Activated naive CD4-positive, alpha-beta T cell treated with Interleukin-2 at 50 U/mL for 16 hours (primary cell): ENCODE measurements at places on chromosomes 2 and 18.

GRCh38 chr2:28287256-28287915, 105.3 kb upstream of the FOSL2 start:
- no peak for DNase-seq

- DNase-seq: no peak
Measured at GRCh38 chr2:231117922-231118613, 6.8 kb downstream of the HTR2B start.

GRCh38 chr2:201127570-201127969, 11.6 kb downstream of the CFLAR start:
- DNase-seq: peak; percentile 67

GRCh38 chr2:234512884-234513669, 16.2 kb upstream of the ARL4C start:
- DNase-seq: no peak

DNA sequence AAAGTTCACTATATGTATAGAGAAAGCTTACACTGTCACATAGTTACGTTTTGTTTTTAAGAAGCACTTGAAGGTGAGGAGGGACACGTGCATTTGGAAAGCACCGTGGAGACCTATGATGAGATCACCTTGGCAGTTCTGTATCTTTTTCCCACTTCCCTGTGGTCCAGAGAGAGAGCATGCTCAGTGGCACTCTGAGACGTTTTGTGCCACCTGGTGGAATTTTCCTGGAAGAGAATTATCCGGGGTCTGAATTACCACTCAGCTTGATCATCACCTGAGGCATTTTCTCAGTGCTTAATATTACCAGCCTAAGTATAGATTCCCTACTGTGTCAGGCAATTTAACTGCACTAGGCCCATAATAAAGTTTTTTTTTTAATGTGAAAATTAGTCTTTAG, 469.4 kb upstream of the SMIM21 start:
- no peak for DNase-seq

DNA sequence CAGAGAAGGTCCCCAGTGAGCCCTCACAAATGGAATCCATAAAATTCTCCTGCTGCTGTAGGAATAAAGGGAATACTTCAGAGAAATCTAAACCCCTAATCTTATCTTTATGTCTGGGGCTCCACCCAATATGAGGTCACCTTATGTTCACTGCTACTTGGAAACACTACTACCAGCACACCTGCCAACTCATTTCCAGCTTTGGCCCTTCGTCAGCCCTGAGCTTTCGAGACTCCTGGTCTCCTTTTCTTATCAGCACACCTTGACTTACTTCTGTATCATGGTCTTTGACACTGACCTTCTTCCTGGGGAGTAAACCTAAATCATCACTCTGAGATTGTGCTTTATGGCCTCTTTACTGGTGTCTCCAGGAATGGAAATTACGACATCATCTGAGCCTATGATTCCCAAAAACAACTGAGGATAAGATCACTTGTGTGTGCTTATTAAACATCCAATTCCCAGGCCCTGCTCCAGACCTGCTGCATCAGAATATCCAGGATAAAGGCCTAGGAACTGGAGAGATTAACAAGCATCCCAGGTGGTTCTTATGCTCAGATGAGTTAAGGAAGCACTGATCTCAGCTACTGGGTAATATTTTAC, 22.2 kb upstream of the ASNSD1 start:
- DNase-seq: no peak

GRCh38 chr2:200747668-200748618, 63.8 kb upstream of the BZW1 start:
- no peak for DNase-seq

- no peak for DNase-seq
Measured at GRCh38 chr2:37507051-37507410, 162.6 kb downstream of the QPCT start.

DNA sequence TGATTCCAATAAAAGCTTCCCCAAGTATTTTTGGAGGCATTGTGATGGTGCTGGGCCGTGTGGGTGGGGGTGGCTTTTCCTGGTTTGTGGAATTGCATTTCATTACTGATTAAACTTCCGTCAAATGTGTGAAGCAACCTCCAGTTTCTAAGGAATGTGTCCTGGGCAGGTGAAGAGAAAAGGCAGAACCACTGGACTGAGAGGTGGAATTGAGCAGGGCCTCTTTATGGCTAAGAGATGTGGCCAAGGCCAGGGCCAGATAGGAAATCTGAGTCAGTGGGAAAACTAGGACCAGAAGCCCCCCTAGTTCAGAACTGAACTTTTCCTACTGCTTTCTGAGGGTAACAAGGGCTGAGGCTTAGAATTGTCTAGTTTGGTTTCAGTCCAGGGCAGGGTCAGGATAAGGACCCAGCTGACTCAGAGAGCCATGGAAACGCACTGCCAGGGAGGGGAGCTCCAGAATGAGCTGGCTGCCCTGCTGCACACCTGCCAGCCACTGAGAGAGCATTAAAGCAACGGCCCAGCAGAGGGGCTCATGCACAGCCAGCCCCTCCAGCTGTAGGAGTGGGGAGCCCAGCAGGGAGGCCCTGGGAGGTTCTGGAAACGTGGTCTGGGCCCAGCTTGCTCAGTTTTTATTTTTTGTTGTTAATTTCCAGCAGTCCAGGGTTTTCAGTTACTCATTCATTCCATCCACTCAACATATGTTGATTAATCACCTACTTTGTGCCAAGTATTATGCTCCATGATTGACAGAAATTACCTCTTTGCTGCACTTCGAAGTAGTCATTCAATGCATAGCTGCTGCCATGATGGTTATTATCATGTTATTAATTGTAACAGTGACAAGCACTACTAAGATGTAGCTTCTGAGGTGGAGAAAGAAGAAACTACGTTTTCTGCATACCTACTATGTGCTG, 156.1 kb downstream of the MSH2 start:
- DNase-seq: no peak

- no peak for DNase-seq
Measured at GRCh38 chr2:126368758-126369157, 287.2 kb upstream of the GYPC start.
